ENCODE measurements at places on chromosomes 6 and 20.

GRCh38 chr20:48791014-48791413 lies 36.8 kb downstream of the PREX1 start:
- no peak for DNase-seq

DNA sequence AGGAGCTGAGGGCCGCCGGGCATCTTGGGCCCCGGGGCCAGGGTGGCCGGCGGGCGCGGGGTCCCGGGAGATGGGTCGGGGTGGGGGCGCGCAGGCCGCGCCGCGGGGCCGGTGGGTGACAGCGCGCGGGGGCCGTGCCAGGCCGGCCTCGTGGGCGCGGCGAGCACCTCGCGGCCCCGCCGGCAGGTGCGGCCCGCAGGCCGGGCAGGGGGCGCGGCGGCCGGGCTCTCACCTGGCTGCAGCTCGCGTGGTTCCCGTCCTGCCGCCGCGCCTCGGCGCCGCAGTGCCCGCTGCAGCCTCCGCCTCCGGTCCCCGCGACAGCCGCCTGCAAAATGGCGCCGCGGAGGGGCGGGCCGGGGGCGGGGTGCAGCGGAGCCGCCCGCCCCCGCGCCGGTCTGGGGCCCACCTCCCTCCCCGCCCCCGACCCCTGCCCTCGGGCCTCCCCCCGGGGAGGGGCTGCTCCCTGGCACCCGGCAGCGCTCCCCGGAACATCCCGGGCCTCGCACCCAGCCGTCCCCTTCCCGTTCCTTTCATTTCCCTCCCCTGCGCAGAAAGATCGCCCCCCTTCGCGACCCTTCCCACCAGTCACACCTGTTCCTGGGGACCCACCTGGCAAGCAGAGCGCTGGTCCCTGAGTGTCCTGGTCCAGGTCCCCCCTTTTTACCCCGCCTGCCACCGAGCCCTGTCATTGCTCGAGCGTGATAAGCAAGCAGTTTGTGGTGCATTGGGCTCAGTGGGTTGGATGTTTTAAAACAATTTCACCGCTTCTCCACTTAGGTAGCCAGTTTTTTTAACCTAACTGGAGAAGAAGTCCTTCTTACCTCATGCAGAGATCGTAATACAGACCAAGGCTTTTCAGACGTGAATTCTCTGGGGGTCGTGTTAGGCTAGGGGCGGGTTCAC lies at the start of gene SLC23A2:
SLC23A2 (minus strand) TSS at position 337 of the 903 bp plus-strand sequence. CDS start 68,948 bp downstream, outside the sequence.
- peak; percentile 61 for DNase-seq

- no peak for DNase-seq
Observed at GRCh38 chr6:88246654-88247053, 80.5 kb upstream of the CNR1 start.

- no peak for DNase-seq
Observed at GRCh38 chr6:167956983-167957492, 40.4 kb upstream of the KIF25 start.

- no peak for DNase-seq
Observed at GRCh38 chr6:145865175-145865574, 50.6 kb upstream of the FBXO30 start.

Data from nephron progenitor cell (in vitro differentiated cells).